Activated naive CD4-positive, alpha-beta T cell treated with Interleukin-2 at 50 U/mL for 16 hours (primary cell): ENCODE measurements at places on chromosomes 4 and X.

- DNase-seq: no peak
These were observed 125.0 kb downstream of the RASGEF1B start for GRCh38 chr4:81346719-81347118.

DNA sequence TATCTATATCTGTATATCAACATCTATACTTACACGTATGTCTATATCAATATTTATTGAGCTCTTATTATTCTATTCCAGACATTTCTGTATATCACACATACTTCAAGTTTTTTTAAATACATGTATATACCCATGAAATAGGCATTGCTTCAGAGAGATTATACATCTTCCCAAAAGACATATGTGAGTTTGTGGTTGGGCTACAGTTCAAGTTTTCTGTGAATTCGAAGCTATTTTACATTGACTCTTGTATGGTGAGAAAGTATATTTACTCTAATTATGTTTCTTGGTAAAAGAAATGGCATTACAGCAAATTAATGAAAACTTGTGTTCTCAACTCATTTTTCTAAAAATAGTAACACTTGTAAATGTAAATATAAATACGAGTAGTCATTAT lies 46.8 kb upstream of the CTSO start:
- DNase-seq: no peak

DNA sequence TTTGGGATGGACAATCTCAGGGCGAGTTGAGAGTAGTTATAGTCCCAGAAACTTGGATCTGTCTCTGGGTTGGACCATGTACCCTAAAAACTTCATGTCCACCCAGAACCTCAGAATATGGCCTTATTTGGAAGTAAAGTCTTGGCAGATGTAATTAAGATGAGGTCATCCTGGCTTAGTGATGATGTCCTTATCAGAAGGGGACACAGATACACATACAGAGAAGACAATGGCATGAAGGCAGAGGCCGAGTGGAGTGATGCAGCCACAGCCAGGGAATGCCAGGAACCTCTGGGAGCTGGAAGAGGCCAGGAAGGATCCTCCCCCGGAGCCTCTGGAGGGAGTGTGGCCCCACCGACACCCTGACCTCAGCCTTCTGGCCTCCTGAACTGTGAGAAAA lies 61.2 kb upstream of the STX18 start:
- no peak for DNase-seq

DNA sequence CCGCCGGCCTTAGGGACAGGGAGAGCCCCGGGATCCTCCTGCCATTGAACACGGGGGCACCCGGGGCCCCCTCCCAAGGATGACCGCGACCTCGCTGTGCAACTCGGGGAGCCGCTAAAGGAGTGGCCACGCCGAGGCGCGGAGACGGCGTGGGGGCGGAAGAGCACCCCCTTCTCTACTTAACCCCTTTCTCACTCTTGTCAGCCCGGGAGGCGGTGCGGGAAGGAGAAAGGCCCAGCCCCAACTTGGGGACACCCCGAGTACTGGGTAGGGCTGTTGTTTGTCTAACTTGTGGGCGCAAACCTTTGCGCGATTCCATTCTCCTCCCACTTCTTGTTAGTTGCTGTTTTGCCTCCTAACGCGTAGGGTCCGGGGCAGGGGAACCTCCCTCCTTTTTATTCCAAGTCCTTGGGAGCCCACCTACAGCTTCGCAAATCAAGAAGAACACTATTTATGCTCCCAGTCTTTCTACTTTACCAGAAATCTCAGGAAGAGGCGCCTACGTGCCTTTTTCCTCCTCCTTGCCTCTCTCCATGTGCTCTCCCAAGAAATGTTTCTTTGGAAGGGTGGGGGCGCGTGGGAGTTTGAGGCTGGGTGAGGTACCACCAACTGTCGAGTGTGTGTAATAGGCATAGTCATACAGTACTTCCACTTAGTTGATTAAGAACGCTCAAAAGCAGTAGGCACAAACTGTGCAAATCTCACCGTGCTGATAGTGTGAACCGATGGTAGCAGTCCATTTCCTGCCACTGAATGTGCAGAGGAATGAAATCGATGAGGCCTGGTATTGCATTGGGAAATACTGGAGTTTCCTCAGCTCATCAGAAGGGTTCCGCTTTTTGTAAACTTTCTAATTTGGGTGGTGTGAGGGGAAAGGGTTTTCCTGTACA lies 813 bp downstream of the DIAPH2 start:
- peak; percentile 54 for DNase-seq
